Stimulated activated CD4-positive, alpha-beta T cell treated with anti-CD3 and anti-CD28 coated beads, Interleukin-12 subunit alpha, Interleukin-12 subunit beta, amount 100 ng/mL, for 4 hours (primary cell): ENCODE measurements at places on chromosomes 5 and 9.

GRCh38 chr9:98989036-98990000 is 45.6 kb downstream of the COL15A1 start:
- DNase-seq: no peak

DNA sequence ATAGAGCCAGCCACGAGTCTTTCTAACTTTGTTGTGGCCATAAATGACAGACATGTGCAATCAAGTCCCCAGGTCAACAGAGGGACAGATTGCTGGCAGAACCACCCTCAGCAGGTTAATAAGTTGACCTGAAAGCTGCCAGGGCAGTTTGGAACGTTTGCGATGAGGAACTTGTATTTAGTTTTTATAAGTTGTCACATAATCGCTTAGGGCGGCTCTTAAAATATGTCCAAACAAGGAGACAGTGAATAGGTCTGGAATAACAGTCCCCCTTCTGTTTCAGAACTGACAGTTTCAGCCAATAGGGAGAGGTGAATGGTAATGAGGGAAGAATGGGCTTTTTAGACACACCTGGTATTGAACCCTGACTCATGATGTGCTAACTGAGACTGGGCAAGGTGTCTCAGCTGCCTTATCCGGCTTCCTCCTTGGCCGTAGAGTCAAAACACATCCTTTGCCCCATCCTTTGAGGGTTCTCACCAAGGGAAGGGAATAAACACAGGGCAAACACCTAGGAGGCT is 33.6 kb upstream of the GABRP start:
- no peak for DNase-seq

GRCh38 chr9:124016175-124017050 is 4.8 kb downstream of the LHX2 start:
- no peak for DNase-seq

DNA sequence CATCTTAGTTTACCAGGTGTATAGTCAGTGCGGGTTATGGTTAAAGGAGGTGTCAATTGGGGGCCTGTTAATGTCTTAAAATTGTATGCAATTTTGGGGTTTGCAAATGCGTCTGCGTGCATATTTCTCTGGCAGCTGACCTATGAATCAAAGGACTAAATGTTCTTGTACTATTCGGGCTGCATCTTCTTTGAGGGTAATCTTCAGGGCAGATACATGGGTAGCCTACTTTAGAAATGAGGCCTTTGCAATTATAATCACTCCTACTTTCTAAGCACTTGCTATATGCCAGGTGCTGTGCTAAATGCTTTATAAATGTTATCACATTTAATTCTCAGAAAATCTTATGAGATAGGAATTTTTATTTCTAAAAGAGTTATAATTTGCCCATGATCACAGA is 58.2 kb downstream of the NDFIP1 start:
- DNase-seq: no peak

DNA sequence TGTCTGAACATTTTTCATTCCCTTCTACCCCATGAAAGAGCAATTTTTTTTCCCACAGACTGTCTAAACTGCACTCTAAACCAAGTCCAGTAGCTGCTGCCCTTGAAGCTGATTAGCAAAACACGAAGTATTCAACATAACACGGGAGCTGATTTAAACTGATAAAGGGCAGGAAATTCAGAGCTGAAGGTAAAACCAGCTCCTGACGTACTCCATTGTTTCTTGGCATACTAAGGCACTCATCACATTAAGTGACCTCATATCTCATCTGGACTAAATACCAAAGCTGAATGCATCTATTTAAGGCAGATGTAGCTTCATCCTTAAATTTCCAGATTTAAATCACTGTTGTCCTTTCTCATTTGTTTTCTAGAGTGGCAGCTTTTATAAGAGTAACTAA is 12.0 kb downstream of the GDF9 start:
- DNase-seq: no peak

DNA sequence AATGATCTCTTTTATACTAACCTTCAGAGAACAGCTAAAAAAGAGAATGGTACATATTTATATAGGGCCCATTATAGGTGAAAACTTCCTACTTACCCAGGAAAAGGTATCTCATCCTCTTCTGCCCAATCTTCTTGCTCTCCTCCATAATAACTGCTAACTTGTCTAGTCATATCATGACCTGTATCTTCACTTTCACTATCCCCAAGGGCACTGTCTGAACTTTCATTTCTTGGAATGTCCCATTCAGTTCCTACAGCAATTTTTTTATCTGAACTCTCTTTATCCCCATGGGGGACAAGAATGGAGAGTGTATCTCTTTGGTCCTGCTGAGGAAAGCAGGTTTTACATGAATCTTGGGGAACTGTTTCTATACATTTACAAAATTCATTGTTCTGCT is 36.4 kb upstream of the RAPGEF6 start:
- no peak for DNase-seq

GRCh38 chr9:120306561-120306960 is 273.4 kb downstream of the CDK5RAP2 start:
- no peak for DNase-seq

DNA sequence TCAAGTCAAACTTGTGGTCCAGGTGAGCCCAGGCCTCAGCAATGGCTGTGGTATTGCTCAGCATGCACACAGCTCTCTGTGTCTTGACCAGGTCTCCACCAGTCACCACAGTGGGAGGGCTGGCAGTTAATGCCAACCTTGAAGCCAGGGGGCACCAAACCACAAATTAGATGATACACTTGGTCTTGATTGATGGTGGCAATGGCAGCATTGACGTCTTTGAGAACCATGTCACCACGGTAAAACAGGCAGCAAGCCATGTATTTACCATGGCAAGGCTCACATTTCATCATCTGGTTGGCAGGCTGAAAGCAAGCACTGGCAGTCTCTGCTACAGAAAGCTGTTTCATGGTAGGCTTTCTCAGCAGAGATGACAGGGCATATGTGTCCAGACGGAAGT is 40.0 kb downstream of the NIM1K start:
- DNase-seq: peak; percentile 8

DNA sequence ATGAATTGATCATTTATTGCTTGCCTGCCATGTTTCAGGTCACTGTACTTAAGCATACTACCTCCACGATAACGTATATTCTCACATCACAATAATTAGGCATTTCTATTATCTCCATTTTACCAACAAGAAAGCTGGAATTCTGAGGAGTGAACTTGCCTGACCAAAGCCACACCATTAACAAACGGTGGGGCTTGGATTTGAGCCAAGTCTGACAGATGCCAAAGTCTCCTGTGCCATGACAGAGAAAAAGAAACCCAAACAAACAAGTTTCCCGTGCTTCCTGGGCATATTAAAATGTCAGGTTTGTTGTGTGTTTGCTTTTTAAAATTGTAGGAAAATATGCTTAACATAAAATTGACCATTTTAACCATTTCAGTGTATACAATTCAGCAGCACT is 40.8 kb upstream of the KCNV2 start:
- no peak for DNase-seq

- DNase-seq: no peak
Measured at GRCh38 chr5:162593881-162594280, 526.3 kb downstream of the GABRG2 start.

GRCh38 chr9:100277166-100277979 is 75.4 kb downstream of the TEX10 start:
- no peak for DNase-seq

GRCh38 chr5:148443998-148444397 is 60.2 kb downstream of the FBXO38 start:
- peak; percentile 21 for DNase-seq

DNA sequence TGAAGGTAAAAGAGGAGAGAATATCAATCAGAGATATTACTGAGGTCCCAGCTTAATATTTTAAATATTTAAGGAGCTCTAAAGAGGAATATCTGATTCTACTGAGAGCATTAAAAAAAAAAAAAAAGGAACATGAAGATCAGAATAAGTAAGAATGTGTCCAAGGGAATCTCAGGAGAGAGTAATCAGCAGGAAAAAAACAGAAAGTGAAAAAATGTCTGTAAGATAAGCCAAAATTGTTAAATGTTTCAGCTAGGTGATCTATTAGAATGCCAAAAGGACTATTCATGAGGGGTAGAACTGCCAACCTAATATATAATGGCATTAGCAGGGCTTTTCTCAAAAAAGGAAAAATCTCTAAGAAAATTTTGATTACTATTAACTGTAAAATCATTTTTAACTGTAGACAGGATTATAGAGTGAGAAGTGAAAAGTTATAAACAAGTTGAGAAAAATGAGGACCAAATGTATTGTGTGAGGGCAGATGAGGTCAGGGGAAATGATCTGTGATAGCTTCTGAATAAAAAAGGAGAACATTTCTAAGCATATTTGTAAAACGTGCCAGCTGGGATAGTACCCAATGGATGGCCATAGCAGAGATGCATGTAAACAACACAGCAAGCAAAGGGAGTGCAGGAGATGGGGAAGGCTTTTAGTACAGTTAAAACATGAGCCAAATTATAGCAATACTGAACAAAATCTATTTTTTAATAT is 9.4 kb upstream of the RHOBTB3 start:
- no peak for DNase-seq

DNA sequence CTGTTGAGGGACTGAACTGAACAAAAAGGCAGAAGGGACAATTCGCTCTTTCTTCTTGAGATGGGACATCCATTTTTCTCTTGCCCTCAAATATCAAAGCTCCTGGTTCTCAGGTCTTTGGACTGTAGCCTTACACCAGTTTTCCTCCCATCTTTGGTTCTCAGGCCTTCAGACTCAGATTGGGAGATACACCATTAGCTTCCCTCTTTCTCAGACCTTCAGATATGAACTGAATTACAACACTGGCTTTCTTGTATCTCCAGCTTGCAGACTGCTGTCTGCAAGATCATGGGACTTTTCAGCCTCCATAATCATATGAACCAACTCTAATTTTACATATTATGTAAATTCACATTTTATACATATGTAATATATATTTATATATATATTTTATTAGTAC is 12.6 kb upstream of the CCNG1 start:
- DNase-seq: no peak

GRCh38 chr5:67520161-67520908 is 323.7 kb upstream of the CD180 start:
- DNase-seq: no peak

GRCh38 chr5:87733897-87734296 is 321.2 kb upstream of the CCNH start:
- no peak for DNase-seq
